ENCODE measurements at places on chromosomes 11 and 22.

GRCh38 chr11:126340960-126341606 lies 14.4 kb upstream of the ST3GAL4 start:
- peak; percentile 37 for DNase-seq

- DNase-seq: no peak
These were observed 710 bp downstream of the TUB start for GRCh38 chr11:8081591-8082250.

DNA sequence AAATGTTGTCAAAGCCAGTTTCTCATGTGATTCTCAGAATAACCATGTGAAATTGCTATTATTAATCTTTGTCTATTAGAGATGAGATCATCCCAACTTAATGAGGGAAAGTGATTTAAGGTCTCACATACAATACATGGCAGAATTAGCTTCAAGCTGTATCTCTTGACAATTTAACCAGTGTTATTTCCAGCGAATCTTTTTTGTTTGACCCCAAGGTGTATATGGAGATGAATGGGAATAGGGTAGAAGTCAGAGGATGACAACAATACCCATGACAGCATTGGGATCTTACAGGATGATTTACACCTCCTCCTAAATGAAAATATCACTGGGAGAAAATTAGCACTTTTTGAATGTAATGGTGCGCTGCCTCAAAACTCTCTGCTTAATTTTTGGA lies 290.8 kb upstream of the LUZP2 start:
- DNase-seq: no peak

DNA sequence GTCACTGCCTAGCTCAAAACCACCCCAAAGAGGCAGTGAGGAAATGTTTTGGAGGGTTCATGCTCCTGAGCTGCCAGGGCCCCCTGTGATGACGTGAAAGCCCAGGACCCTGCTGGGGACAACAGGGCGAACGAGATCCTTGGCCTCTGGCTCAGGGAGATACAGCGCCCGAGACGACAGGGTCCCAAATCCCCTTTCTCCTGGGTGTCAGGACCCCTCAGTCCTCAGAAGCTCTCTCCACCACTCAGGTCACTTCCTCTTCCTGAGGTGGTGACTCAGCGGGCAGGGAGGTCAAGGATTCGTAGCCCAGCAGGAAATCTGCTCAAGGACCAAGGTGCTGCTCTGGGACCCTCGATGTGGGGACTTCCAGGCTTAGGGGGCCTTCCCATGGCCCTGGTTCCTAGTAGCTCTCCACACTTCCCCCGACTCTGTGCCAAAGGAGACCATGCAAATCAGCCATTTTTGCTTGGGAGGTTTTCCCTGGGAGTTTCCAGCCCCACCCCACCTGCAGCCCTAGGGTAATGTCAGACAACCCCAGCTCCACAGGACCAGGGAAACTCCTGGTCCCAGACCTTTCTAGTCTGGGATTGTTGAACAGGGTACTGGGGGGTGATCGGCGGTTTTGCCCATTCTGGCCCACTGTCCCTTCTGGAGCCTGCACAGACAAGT lies 12.8 kb downstream of the BCL9L start:
- DNase-seq: peak; percentile 80

DNA sequence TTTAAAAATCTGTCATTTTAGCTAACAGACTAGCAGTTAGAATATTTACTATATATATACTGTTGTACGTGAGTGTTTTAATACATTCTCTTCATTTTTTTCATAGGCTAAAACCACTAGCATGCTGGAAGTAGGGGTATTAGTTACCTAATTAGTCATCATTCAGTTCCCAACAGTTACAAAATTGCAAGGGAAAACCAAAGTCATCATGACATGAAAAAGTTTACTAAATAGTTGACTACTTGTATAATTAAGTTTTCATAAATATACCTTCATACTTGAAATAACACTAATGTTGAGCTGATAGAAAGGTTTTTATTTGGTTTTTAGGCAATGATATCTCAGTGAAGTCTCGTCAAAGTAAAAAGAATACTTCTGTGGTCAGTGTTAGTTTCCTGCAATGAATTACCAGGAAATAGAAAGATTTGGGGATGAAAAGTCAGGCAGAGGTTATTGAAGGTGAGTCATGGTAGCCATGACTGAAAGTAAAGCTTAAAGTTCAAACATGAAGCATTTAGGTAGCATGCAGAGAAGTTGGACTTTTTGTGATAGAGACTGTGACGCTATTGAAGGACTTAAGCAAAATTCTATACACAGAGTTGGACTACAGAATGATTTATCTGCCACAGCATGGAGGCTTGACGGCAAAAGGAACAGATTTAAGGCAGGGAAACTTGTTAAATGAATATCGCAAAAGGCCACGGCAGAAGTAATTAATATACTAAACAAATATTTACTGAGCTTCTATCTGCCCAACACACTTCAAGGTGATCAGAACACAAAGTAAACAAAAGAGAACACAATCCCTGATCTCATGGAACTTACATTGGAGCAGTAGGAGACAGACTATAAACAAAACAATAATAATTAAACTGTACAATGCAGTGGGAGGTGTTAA lies 828.1 kb upstream of the FAT3 start:
- no peak for DNase-seq

GRCh38 chr11:7306900-7307299 lies 55.2 kb downstream of the SYT9 start:
- no peak for DNase-seq

DNA sequence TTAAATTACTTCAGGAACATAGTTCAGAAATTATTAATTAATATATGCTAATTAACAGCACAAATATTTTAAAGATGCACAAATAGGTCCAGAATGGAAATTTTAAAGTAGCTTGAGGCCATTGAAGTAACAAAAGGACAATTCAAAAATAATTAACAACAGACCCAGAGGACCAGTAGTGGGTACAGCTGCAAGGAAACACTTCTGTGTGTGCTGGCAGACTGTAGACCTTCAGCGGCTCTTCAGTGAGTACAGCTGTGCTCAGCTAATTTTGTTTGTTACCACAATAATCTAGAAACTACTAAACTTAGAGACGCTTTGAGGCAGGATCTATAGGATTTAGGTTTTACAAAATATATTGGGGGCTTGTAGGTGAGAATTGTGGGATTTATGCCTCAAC lies 103.8 kb downstream of the GRIA4 start:
- DNase-seq: no peak

DNA sequence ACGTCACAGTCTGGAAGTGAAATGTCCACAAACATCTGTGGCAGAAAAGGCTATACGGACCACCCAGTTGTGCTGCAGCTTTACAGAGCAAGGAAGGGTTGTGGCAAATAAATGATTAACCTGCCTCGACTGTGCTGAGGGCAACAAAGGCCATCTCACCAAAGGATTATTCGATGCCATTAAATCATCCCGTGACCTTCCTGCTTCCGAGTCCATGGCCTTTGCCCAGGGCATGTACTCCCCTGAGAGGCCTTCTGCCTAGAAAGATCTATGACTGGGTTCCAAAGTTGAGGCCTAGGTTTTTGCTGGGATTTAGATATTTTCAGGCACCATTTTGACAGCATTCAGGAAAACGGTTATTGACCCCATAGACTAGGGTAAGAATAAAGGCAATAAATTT lies 9.2 kb downstream of the CDPF1 start:
- no peak for DNase-seq

GRCh38 chr22:39719559-39720450 lies 149.3 kb downstream of the CACNA1I start:
- DNase-seq: peak; percentile 51

GRCh38 chr11:105230586-105230985 lies 91.0 kb upstream of the CARD18 start:
- no peak for DNase-seq

DNA sequence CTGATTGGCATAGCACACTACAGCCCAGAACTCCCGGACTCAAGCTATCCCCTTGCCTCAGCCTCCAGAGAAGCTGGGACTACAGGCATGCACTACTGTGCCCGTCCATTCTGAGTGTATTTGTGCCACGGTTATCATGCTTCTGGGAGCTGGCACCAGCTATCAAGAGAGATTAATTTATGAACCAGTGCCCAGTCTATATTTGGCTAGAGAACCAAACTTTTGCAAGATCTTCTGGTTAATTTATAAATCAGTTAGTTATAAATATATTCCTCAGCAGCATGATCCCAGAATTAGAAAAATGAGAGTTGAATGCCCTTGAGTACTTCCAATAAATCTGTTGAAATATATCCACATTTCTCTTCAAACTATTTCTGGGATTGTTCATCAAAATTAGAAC lies 67.5 kb upstream of the OR5AN1 start:
- DNase-seq: no peak

GRCh38 chr11:79156031-79156430 lies 284.8 kb downstream of the TENM4 start:
- no peak for DNase-seq
